Kidney tubule cell (primary cell): ENCODE measurements at places on chromosomes 4 and X.

DNA sequence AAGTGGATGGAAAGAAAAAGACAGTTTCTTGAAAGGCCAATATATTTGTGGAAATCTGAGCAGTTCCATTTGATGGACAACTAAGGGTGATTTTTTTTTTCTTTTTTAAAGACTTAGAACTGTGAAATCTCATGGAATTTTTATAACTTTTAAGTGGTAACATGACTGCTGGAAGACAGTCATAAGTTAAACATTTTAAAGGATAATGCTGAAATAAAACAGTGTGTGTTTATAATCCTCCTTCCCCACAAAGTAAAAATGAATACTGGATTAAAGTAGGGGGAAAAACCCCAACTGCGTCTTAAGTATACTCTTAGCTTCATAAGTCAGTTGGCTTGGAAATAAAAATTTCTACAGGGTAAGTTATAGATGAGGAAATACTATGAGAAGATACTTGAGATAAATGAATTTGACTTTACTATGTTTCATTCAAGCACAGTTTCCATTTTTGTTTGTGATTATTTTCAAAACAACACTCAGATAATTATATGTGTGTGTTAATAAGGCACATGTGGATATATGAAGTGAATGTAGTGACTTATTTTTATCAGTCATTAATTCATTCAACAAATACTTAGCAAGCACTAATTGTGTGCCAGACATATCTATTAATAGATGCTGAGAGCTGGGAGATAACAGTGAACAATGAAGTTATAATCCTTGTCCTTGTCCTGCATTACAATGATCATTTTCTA lies 129.2 kb upstream of the ETNPPL start:
- DNase-seq: no peak

DNA sequence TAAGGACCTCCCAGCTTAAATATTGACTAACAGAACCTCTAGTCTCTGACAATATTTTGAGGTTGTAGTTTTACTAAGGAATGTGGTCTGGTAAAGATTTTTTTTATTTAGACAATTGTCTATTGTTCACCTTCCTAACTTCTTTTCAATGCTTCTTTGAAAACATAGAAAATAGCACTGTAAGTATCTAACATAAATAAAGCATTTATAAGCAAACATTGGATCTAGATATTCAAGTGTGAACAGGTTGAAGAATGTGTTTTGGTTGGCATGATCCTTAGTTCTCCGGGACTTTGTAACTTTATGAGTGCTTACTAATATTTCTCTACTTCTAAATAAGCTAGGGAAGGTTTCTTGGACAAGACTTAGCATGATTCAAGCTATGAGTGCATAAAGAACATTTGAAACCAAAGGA lies 285.4 kb upstream of the ARSJ start:
- DNase-seq: peak; percentile 62

- peak; percentile 37 for DNase-seq
Observed at GRCh38 chrX:153766098-153766817, 2.2 kb downstream of the PLXNB3 start.

- no peak for DNase-seq
Observed at GRCh38 chr4:93132631-93133030, 695.9 kb upstream of the ATOH1 start.

- DNase-seq: peak; percentile 40
Observed at GRCh38 chr4:15162465-15163283, 160.4 kb downstream of the CPEB2 start.

DNA sequence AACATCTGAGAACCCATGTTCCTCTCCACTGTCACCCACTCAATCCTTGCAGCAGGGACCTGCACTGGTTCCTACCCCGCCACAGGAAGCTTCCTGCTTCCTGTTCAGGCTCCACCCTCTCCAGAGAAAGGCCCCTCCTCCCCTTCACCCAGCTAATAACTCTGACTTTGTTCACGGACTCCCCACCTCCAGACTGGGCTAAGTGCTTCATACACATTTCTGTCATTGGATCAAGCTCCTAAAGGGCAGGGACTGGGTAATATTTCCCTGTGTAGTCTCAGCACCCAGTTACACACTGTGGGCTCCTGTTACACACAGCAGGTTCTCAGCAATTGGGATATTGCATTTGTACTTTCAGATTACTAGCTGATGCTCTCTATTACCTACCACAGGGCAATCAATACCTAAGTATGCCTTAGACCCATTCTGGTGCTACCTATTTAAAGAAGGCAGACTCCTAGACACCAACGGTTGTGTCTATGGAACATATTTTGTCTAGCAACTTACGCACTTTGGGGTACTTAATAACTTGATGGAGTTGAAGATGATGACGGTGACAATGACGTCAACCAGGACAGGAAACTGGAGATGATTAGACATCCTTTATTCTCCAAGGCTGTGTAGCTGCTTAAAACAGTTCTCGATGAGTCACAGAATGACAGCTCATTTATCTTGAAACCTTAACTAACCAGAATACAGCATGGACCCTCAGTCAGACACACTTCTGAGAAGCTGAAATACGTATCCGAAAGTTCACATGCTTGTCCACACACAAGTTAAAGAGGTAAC lies 58.1 kb downstream of the MAML3 start:
- DNase-seq: peak; percentile 81

- DNase-seq: no peak
Observed at GRCh38 chrX:70446380-70447350, 2.0 kb downstream of the DLG3 start.

- DNase-seq: peak; percentile 81
Observed at GRCh38 chr4:159487284-159487747, 384.4 kb downstream of the RAPGEF2 start.

DNA sequence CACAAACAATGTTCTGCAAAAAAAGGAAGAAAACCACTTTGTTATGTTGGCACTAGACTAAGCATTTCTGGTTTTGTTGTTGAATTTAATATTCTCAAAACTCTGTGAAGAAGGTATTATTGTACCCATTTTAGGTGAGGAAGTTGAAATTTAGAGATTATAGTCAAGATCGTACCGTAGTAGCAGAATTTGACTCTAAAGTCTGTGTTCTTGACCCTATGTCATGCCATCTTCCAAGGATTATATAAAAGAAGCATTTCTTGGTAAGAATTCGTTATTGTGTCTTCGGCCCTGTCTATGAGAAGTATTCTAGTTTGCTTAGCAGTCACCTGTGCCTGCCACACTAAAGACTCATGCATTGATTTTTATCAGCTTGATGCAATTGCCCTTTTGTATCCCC lies 104.4 kb upstream of the MAP9 start:
- DNase-seq: no peak

GRCh38 chr4:107541511-107541910 lies 178.5 kb downstream of the PAPSS1 start:
- no peak for DNase-seq

DNA sequence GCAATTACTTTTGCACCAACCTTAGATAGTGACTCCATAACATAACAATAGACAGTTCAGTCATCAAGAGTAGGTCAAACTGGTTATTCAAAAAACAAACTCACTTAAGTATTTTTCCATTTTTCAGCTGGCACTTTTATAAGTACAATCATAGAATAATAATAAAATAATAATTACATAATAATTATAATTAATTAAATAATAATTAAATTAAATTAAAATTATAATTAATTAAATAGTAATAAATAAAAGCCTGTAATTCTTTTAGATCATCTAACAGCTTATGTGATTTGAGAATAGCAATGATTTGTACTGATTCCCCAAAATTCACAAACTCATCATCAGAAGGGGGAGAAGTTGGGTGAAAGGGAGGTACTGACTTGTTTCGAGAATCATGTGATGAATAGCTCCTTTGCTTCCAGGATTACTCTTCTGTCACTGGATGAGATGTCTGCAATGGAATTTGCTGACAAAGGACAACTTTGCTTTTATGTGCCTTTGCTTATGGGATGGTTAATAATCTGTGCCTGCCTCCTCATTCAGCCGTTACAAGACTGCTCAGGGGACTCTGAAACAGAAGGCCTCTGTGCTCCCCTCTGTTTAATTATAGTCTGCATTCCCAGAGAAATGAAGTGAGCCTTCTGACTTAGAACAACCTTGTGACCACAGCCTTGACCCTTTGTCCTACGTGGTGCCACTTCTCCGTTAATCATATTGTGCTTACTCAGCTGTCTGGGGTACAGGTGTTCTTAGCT lies 104.8 kb upstream of the ENPEP start:
- peak; percentile 97 for DNase-seq

DNA sequence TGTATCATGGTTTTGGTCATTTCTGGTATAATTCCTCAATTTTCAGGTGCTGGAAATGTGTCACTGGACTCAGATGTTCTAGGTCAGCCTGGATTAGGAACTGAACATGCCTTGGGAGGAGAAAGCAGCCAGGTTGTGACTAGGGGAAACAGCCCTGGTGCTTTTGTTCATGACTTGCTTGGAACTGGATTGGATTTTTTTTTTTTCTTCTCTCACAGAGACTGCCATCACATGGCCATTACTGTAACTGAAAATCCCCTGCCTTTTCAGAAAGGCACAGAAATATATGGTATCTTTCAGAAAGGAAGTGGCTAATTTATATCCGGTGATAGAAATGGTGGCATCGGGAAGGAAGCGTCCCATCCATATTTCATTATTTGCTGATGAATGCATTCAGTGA lies 34.6 kb downstream of the SEPTIN11 start:
- DNase-seq: no peak

GRCh38 chrX:11480626-11481025 lies 185.1 kb downstream of the ARHGAP6 start:
- DNase-seq: no peak

DNA sequence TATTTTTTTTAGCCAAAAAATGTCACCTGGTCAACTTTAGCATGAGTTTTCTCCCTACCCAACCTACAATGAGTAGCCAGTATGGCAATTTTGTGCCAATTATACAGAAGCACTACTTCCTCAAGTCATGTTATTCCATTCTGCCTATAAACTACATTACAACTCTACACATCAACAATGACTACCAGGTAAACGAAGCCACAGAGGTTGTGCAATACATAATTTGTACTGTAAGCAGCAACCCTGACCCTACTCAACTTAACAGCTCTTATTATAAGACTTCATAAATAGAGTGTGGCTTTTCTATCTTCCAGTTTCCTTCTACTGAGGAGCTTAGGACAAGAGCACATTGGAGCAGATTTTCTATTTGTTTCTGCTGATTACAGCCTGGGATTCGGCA lies 160.5 kb downstream of the HS3ST1 start:
- no peak for DNase-seq

- no peak for DNase-seq
Observed at GRCh38 chr4:188728359-188728758, 589.1 kb downstream of the TRIML1 start.

DNA sequence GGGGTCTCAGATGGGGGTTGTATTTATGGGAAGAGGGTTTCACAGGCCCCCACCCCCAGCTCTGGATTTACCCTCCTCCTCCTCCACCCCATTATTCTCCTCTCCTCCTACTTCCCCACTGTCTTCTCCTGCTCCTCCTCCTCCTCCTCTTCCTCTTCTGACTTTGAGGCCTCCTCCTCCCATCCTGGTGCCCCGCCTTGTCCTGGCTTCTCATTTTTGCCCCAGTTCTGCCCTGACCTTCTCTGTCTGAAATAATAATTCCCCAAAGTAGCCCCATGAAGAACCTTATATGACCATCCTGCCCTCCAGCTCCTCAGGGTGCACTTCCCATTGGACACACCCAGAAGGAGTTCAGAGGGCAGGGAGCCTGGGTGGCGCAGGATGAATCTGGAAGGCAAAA lies 351.4 kb upstream of the GATB start:
- DNase-seq: no peak
